ENCODE measurements at places on chromosomes 2 and 18. TPM values are rescaled to one million over a fixed set of nuclear protein-coding genes. Genes with fewer than 3 reads are reported as not detected.

DNA sequence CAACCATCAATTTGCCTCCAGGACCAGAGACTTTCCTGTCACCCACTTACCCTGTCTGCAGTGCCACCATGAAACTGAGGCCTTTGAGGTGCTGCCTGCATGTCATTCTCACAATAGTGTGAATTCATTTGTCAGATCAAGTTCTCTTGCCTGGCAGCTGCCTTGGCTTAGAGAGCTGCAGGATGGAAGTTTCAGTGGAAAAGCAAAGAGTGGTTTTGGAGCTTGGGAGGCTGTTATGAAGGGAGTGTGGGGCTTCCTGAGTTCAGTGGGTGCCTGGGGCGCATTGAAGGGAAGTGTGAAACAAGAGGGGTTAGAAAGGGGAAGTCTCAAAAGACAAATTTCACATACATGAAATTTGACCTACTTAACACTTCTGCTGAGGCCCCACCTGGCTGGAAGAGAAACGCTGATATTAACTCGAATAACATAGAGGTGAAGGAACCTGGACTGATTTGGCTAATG is 7.9 kb upstream of the LBH start:
- no peak for DNase-seq

GRCh38 chr2:240213226-240213475 is 72.7 kb upstream of the OTOS start:
- DNase-seq: no peak

The ABHD1 gene
- 1.4 TPM for total RNA-seq

GRCh38 chr2:207640661-207641060 is 15.5 kb upstream of the METTL21A start:
- no peak for DNase-seq

DNA sequence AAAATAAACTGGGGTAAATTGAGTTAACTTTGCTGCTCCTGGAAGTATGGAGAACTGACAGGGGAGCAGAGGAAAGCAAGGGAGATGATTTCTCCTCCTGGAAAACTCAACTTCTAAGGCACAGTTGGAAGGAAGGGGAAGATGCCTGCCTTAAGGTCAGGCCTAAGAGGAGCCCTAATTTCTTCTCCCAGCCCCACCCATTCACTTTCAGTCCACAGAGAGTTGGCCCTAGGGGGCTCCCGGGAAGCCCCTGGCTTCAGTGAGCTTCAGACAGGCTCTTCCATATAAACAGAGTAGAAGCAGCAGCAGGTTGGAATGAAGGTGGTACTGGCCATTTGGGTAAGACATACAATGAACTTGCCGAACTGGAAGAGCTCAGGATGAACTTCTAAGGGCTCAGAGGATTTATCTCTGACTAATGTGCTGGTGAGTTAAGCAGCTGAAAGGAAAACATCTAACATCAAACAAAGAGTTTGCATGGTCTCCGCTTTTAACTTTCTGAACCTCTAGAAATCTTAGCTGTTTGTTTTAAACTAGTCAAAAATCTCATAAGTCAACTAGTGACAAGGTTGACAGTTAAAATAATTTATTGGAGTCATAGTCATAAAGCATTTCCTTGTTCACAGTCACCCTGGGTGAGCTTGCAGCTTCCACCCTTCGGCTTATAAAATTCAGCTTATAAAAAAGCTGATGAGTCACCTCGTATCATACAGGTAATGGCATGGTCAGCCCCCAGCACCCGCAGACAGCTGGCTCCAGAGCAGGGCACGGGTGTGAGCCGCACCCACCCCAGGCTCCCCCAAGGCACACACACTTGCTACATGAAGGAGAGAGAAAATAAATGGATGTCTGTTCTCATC is 9.8 kb downstream of the MALL start:
- no peak for DNase-seq

DNA sequence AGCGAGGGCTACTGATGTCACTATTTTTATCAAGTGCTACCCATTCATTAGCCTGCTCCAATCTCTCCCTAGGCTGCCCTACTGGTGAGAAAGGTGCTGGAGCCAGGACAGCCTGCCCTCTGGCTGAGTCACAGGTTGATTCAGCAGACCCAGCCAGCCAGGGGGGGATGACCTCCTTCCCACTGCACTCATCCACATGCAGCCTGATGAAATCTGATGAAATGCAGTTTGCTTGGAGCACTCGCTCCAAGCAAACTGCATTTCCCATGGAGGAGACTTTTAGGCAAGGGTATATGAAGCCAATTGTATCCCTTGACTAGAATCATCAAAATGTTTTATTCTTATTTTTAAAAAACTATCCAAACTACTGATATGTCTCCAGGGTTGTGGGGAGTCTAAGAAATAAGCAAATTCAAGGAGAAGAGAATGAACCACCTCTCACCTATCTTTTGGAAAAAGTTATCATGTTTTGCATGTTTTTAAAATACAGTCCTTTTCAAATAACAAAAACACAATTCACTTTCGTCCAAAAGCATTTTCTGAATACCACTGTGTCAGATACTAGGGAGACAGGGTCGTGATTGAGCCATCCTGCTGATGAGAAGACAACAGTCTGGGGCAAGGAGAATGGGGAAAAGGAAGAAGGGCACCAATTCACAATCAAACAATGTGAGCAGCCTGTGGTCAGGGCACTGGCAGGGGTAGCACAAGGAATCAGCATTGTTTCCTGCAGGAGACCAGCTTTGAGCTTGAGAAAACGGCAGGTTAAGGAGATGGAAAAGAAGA is 128.3 kb downstream of the AFF3 start:
- no peak for DNase-seq

DNA sequence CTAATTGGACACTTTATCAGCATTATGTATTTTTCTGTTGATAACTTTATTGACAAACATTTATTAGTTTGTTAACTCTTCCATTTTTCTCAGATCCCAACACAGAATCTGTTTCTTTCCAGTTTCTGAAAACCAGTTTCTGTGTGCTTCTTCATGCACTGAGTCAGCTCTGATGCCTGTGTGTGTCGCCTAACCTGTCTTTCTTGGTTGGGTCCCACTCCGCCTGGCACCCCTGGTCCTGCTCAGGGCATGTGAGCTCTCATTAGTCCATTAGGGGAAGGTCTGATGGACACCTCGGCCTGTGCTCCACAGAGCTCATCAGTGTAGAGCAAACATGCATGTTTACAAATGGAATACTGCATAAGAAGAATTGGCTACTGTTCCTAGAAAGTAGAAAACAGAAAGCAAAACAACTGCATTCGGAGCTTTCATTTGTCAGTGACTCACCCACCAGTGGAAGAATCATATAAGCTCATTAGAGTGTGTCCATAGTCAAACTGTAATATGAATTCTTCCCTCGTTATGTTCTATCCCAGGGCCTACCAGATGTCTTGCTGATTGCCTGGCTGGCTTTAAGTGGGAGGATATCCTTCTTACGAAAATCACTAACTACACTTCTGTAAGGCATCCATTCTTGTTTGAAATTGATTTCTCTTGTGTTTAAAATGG is 137.7 kb downstream of the SNTG2 start:
- DNase-seq: no peak

GRCh38 chr2:117169036-117169765 is 645.3 kb upstream of the DDX18 start:
- DNase-seq: no peak

- DNase-seq: no peak
These were observed 7.2 kb downstream of the RND3 start for GRCh38 chr2:150480241-150480640.

GRCh38 chr2:208584378-208584985 is 177.9 kb downstream of the PTH2R start:
- DNase-seq: no peak

The SERPINB13 gene
- not detected for total RNA-seq

DNA sequence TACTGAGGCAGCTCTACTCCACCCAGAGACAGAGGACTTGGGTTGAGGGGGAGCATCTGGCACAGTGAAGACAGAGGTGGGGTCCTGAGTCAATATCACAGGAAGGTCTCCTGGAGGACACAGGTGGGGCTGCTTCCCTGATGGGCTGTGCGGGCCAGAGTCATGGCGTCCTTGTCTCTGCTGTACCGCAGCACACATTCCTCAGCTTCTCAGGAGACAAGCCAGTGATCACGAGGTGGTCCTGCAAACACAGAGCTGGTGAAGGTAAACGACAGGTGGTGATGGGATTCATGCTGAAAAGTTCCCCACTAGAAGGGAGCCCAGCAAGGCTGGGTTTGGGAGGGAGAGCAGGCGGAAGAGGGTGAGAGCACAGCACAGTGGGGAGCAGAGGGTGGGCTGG is 9.7 kb downstream of the TCF23 start:
- DNase-seq: no peak
